ENCODE measurements at places on chromosomes 2 and 18.

GRCh38 chr18:3212657-3213056, 7.1 kb downstream of the MYOM1 start:
- no peaks in the 10 kb centered on the region for H3K27me3 ChIP-seq
- peaks cover 25% of the 10 kb centered on the region for H3K4me1 ChIP-seq
- no peak overlapping the region for H3K4me3 ChIP-seq
- no peaks in the 10 kb centered on the region for H3K36me3 ChIP-seq
- no peak for DNase-seq

DNA sequence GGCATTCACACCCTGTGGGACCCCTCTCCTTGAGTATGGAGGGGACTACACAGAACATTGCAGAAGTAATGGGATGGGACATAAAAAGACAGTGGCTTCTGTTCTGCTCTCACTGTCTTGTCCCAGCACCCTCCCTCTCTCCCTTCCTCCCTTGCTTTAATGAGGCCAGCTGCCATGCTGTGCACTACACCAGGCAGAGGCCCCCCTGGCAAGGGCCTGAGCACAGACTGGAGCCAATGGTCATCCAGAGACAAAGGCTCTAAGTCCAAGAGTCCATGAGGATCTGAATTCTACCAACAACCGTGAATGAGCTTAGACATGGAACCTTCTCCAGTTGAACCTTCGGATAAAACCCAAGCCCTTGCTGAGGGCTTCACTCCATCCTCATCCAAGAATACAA, 263.0 kb downstream of the NDUFA10 start:
- peaks cover 5% of the 10 kb centered on the region for H3K4me1 ChIP-seq
- H3K4me3 ChIP-seq = no peak overlapping the region
- DNase-seq = no peak

- H3K4me1 ChIP-seq = no peaks in the 10 kb centered on the region
- no peak overlapping the region for H3K4me3 ChIP-seq
- H3K27ac ChIP-seq = no peak overlapping the region
- H3K36me3 ChIP-seq = no peaks in the 10 kb centered on the region
Measured at GRCh38 chr18:73719611-73720010, 428.0 kb downstream of the FBXO15 start.

GRCh38 chr2:190469771-190470170, 61.6 kb downstream of the MFSD6 start:
- no peak overlapping the region for H3K4me3 ChIP-seq
- H3K4me1 ChIP-seq = peaks cover 41% of the 10 kb centered on the region
- no peak overlapping the region for H3K27ac ChIP-seq
- H3K36me3 ChIP-seq = peaks cover 46% of the 10 kb centered on the region

DNA sequence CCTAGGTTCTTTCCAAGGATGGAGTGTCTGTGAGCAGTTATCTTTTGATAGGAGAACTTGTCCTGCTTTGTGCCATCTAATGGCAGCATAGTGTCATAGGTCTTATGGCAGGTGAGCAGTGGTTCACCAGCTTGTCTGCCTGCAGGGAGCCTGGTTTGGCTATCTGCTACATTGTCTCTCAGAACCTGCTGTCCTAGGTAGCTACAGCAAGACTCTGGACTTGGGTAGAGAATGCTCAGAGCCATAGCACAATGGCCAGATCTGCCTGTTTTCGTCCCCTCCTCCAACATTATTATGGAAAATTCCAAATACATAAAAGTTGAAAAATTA, 28.3 kb downstream of the AGFG1 start:
- H3K4me3 ChIP-seq = no peak overlapping the region
- DNase-seq = no peak
- peaks cover 51% of the 10 kb centered on the region for H3K4me1 ChIP-seq
- peaks cover 44% of the 10 kb centered on the region for H3K36me3 ChIP-seq
- H3K27ac ChIP-seq = peak overlapping the region; percentile 8
- no peaks in the 10 kb centered on the region for H3K27me3 ChIP-seq

- no peak for DNase-seq
- peaks cover 29% of the 10 kb centered on the region for H3K4me1 ChIP-seq
- no peak overlapping the region for H3K27ac ChIP-seq
- H3K36me3 ChIP-seq = peaks cover 34% of the 10 kb centered on the region
- H3K4me3 ChIP-seq = no peak overlapping the region
Measured at GRCh38 chr2:231063347-231063746, 6.7 kb downstream of the PSMD1 start.

- no peaks in the 10 kb centered on the region for H3K36me3 ChIP-seq
- no peak overlapping the region for H3K4me3 ChIP-seq
- peaks cover 20% of the 10 kb centered on the region for H3K27me3 ChIP-seq
- H3K27ac ChIP-seq = no peak overlapping the region
Measured at GRCh38 chr18:58532972-58533371, 95.9 kb downstream of the ALPK2 start.

DNA sequence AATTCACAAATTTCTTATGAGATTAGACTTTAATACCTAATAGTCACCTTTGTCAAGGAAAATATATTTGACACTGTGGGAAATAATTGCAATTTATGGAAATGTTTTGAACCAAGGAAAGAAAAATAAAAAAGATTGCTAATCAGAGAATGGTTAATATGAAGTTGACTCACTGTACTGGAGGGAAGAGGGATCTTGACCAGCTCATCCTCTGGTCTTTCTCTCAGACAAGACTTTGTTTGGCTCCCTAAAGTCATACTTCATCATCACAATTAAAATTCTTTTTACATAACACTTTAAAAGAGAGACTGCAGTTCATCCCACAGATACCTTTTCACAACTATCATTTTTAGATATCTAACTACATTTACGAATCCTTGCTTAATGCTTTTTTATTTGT, 538.5 kb upstream of the ZEB2 start:
- no peak for DNase-seq
- H3K4me3 ChIP-seq = no peak overlapping the region

DNA sequence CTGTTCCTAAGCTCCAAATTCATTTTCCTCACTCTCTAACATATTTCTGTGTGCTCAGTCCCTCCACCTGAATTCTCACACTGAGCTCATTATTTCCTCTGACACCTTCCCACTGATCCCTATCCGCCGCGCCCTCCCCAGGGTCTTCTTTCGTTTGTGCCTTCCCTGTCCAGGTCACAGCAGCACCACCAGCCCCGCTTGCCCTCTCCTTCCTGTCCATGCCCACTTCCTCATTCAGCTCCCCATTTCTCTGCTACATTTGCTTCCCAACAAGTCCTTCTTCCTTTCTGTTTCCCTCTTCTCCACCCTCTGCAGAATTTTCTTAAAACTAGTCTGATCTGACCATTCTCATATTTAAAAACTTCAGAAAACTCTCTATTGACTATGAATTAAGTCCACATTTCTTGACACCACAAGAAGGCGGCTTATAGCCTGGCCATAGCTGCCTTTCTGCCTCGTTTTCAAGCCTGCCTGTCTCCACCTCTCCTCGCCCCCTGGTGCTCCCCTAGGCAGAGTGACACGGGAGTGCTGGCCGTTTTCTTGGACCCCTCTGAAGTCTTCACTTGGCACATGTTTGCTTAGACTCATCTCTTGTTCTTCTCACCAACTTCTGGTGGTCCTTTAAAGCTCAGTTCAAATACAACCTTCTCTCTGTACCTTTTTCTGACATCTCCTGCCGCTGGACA, 138.7 kb upstream of the BOD1L2 start:
- H3K27me3 ChIP-seq = no peaks in the 10 kb centered on the region
- DNase-seq = no peak
- no peak overlapping the region for H3K4me3 ChIP-seq
- no peaks in the 10 kb centered on the region for H3K36me3 ChIP-seq
- H3K27ac ChIP-seq = no peak overlapping the region
